ENCODE measurements at places on chromosomes 5 and 9.

DNA sequence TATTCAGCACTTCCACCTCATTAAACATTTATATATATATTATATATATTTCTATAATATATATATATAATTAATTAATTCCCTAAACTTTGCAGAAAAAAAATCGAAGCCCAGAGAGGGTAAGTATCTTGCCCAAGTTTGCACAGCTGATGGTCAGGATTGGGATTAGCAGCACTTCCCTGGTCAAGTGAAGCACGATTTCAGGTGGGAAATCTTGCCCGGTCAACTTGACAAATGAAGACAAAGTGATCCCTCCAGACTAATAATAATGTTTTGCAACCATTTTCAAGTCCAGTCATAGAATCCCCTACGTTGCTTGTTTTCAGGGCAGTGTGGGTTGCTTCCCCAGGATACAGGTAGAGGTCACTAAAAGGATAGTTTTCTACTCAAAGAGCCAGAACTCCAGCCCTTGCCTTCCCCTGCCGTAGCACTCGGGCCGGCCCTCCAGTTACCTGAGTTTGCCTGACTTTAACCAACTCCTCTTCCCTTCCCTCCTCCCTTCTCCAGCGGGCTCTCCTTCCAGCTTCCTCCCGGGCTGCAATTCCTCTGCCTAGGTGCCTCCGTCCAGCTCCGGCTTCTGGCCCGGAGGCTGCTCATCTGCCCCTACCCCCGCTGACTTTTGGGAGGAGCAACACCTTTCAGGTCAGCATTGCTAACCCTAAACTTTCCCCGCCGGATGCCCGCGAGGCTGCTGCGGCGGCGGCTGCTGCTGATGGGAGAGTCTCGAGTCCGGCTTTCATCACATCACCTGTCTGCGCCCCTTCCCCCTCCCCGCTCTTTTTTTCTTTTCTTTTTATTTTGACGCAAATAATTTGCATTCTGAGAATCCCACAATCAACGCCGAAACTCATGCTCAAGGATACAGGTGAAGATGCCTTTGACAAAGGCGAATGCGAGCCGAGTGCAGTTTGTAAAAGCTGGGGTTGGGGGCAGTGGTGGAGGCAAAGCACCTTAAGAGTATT, 930 bp downstream of the PRLR start:
- DNase-seq, result peak; percentile 68

- DNase-seq, result no peak
These were observed 4.5 kb downstream of the CAMK2A start for GRCh38 chr5:150285114-150285513.

GRCh38 chr5:41707853-41708603, 162.2 kb downstream of the OXCT1 start:
- peak; percentile 32 for DNase-seq

- no peak for DNase-seq
These were observed 73.1 kb downstream of the TMEM232 start for GRCh38 chr5:110653231-110653970.

GRCh38 chr5:162664846-162665245, 597.3 kb downstream of the GABRG2 start:
- DNase-seq, result no peak

- no peak for DNase-seq
These were observed 493.5 kb downstream of the EBF1 start for GRCh38 chr5:158606233-158606632.

GRCh38 chr9:19188771-19189170, 41.7 kb upstream of the DENND4C start:
- no peak for DNase-seq

GRCh38 chr5:87948486-87948885, 320.2 kb downstream of the TMEM161B start:
- no peak for DNase-seq

DNA sequence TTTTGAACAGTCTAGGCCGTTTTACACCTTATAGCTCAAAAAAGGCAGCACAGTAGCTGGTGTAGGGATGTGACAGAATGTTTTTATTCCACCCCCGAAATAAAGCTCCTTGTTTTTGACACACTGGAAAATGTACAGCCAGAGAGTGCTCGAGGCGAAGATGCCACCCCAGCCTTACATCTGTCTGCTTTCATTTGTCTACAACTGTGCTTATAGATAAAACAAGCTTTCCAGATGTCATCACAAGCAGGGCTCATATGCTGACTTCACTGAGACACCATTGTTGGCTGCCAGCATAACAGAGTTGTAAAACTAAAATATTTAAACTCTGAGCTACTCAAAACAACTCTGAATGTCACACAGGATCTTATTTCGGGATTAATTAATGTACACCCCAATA, 386.3 kb downstream of the BNC2 start:
- no peak for DNase-seq

Data from GM13976 (cell line).